NCI-H345 (cell line): ENCODE measurements at places on chromosomes 7 and 10.

- DNase-seq, result peak; percentile 63
Measured at GRCh38 chr7:128053023-128053422, 21.8 kb upstream of the LRRC4 start.

DNA sequence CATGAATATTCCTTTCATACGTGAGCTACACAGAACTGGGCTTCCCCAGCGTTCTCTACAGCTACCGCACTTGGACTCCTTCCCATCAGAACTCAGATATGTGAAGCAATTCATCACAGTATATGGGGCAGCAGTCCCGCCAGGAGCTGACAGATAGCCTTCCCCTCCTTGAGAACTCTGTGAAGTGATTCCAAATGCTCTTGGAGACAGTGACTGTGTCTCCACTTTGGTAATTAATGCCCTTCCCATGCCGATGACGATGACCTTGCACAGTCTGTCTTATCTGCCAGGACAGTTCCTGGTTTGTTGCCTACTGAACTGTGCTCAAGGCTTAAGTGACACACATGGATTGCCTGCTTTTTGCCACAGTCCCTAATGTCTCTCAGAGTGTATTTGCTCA is 75.0 kb upstream of the AFAP1L2 start:
- no peak for DNase-seq

GRCh38 chr7:11539853-11540252 is 292.1 kb downstream of the THSD7A start:
- no peak for DNase-seq

- no peak for DNase-seq
Measured at GRCh38 chr10:99967961-99968360, 41.8 kb downstream of the DNMBP start.

DNA sequence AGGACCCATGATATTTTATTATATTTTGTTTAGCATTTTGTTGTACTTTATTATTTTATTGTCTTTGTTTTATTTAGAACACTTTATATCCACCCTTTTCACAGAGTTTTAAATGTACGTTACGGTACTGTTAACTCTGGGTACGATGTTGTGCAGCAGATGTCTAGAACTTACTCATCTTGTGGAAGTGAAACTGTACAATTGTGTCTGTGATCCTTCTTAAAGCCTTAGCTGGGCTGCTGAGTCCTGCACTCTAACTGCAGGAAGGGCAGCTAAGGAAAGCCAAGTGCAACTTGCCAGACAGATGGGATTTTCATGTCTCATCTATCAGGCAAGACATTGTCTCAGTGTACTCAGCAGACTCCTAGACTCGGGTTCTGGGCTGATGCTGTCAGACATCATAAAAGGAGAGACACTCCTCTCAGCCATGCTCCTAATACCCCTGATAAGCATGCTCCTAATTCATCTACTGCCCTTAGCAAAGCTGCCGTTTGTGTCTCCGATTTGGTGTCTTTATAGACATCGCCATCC is 14.6 kb upstream of the INSYN2A start:
- DNase-seq, result no peak

GRCh38 chr7:92621561-92622023 is 31.4 kb upstream of the FAM133B start:
- no peak for DNase-seq

GRCh38 chr7:155997431-155998327 is 185.4 kb upstream of the SHH start:
- no peak for DNase-seq

DNA sequence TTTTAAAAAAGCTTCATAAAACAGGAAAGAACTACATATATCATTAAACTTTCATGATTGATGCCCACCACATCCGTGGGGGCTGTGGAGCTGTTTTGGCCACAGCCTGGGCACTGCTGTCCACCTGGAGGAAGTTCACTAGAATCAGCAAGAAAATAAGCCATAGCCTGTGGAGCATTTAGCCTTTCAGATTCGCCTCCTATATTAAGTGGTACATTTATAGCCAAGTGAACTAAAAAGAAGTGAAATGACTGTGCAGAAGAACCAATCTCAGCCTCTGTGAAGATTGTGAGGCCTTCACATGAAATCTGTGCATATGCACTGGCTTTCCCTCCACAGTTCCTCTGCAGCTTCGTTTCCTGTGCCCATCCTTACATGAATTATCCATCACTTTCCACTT is 23.5 kb downstream of the WNT16 start:
- DNase-seq, result no peak

- DNase-seq, result no peak
Measured at GRCh38 chr10:79937701-79938151, 11.2 kb downstream of the SFTPD start.

DNA sequence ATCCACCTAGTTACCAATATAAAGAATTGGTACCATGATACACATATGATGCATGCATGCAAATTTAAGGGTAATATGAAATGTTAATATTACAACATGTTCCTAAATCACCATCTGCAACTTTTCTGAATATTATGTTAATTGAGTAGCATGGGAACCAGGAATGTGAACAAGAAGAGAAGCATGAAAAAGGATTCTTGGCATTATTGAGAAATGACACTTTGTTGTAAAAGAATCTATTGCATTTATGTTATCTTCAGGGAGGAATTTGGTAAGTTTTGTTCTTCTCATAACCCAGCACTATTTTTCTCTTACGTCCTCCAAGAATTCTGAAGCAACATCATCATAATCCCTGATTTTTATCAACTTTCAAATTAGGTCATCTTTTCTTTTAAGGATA is 159.9 kb upstream of the SLC25A13 start:
- no peak for DNase-seq

GRCh38 chr10:60299961-60300883 is 89.5 kb downstream of the ANK3 start:
- DNase-seq, result no peak

DNA sequence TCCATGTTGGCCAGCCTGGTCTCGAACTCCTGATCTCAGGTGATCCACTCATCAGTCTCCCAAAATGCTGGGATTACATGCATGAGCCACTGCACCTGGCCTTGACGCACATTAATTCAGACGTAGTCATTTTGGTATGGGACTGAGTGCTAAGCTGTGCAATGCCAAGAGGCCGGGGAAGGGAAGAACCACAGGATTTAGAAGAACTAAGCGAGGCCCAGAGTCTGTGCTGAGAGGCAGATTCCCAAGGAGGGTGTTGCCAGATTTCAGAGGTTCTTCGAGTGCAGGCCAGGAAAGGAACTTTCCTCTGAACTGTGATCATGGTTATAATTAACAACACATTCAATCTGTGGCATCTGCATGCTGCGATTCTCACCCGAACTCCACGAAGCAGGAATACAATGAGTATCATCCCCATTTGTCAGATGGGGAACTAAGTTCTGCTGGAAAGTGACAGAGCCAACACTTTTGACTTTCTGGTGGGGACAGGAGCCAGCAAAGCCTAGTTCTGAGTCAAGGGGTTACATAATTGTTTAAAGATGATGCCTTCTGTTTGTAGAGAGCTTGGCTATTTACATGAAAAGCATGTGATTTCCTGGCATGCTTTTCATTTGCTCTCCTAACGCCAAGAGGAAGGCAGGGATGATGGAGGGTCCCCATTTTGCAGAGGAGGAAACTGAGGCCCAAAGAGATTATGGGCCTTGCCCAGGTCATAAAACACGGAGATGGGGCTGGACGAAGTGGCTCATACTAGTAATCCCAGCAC is 6.2 kb upstream of the ZAN start:
- DNase-seq, result no peak

- no peak for DNase-seq
Measured at GRCh38 chr7:121620953-121621606, 225.0 kb upstream of the FAM3C start.

GRCh38 chr7:46900312-46901263 is 681.3 kb downstream of the TNS3 start:
- DNase-seq, result no peak

GRCh38 chr7:82595176-82595575 is 151.6 kb upstream of the CACNA2D1 start:
- peak; percentile 17 for DNase-seq

GRCh38 chr10:87974769-87975168 is 111.3 kb downstream of the PTEN start:
- no peak for DNase-seq

- no peak for DNase-seq
Measured at GRCh38 chr10:132707121-132707775, 78.7 kb downstream of the NKX6-2 start.

DNA sequence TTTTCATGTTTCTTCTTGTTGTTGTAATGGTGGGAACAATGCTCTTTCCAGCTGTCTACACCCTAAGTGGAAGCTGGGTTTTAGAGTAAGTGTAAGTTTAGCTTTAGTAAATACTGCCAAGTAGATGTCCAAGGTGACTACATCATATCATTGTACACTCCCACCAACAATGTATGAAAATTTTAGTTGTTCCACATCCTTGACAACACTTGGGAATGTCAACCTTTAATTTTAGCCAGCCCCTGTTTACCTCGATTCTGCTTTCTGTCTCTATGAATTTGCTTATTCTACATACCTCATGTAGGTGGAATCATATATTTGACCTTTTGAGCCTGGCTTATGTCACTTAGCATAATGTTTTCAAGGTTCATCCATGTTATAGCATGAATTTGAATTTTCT is 93.0 kb downstream of the MTPAP start:
- no peak for DNase-seq

- DNase-seq, result no peak
Measured at GRCh38 chr10:127911218-127911866, 4.4 kb downstream of the PTPRE start.

DNA sequence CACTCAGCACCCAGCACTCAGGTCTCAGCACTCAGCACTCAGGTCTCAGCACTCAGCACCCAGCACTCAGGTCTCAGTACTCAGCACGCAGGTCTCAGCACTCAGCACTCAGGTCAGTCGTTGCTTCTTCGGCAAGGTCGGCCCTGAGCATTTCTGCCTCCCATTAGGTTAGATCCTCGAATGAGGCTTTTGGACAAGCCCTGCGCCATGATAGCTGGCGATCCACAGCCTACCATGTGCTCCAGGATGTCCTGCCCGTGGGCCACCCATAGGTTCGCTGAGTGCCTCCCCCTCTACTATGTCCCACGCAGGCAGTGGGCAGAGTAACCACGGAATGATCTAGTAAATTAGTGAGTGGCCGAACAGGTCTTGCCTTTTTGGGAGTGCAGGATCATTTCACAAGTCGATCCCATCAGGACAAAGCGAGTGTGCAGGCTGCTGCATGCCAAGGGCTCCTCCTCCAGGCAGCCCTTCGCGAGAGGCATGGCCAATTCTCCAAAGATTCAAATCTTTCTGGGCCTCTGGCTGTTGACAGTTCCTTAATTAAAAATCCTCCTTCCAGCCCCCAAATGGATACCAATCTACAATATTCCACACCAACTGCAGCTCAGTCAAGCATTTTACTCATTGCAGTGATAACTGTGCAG is 206.3 kb downstream of the ADARB2 start:
- no peak for DNase-seq

DNA sequence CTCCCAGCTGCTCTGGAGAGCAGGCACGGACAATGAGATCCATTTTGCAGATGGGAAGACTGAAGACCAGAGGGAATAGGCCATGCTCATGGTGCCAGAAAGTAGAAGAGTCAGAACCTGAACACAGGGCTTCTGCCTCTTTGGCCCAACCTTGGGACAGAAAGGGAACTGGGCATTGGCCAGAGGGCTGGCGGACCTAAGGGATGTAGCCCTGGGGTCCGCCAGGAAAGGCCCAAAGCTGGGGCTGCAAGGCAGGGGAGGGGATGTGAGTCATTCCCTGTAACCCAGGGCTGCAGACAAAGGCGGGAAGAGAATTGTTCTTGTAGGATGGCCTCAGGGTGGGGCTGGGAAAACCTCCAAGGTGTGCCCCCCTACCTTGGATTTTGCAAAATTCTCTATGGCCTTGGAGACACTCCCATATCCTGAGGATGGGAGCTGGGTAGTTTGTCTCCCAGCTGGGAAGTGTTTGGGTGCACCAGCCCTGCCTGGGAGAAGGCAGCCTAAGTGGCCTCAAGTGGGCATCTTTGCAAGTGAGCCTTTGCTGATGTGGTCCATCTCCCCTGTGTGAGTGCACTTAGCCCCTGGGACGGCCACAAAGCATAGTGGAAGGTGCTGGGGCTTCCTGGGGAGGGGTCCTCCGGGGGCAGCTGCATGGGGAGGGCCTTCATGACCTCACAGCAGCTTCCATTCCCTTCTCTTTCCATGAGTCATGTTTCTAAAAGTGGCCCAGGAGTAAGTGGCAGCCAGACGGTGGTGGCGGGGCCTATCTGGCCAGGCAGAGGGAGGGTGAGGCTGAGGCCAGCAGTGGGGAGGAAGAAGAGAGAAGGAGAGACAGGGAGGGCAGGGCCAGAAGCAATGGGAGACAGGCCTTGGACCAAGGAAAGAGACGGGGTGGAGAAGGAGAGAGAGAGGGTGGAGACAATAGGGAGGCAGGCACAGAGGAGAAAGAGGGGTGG is 9.2 kb downstream of the AQP1 start:
- peak; percentile 36 for DNase-seq

DNA sequence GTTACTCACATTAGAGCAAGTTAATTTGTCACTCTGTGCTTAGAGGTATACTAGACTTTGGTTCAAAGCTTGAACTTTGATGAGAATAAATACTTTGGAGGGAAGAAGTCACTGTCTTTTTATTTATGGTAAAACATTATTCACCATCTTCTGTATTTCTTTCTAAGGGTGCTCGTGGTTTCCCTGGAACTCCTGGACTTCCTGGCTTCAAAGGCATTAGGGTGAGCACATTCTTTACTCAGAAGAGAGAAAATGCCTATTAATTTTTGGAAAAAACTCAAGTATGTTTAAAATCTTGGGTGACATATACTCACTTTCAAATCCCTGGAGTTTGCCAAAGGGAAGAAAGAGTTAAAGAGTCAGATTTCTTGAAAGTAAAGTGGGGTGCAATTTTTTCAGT is 10.8 kb downstream of the COL1A2 start:
- no peak for DNase-seq
